ENCODE measurements at places on chromosomes 3 and 15. TPM values are rescaled to one million over a fixed set of nuclear protein-coding genes. Genes with fewer than 3 reads are reported as not detected.

The GMPPB gene
- total RNA-seq: 19.7 TPM

The CACNA1D gene
- total RNA-seq: 38.2 TPM

The PRR23A gene
- total RNA-seq: not detected

The TEX55 gene
- not detected for total RNA-seq

The ZNF619 gene
- 3.9 TPM for total RNA-seq

The GP9 gene
- not detected for total RNA-seq

DNA sequence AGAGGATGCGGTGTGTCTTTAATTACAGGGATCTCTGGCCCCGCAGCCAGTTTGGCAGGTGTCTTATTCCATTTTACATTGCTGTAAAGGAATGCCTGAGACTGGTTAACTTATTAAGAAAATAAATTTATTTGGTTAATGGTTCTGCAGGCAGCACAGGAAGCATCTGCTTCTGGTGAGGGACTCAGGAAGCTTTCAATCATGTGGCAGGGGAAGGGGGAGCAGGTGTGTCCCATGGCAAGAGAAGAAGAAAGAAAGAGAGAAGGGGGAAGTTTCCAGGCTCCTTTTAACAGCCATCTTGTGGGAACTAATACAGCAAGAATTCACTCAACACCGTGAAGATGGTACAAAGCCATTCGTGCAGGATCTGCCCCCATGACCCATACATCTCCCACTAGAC is 128.0 kb upstream of the CRBN start:
- no peak for DNase-seq
- no peak overlapping the region for H3K27ac ChIP-seq
- no peaks in the 10 kb centered on the region for H3K4me1 ChIP-seq
- H3K27me3 ChIP-seq: no peaks in the 10 kb centered on the region
- H3K4me3 ChIP-seq: no peak overlapping the region

DNA sequence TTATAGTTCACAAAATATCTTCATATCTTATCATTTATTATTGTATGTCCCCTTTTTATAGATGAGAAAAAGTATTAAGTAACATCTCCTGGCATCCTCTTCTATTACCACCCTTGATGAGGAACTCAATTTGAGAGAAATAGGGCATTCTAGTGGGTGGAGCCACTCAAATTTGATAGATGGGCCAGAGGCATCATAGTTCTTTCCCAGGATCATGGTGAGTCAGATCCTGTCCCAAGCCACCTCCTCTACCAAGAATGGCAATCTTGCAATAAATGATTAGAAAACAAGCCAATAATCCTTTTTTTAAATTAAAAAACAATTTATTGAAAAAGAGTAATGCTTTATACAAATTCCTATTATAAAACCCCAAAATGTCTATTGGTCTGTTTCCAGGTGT is 16.8 kb downstream of the CLDN1 start:
- DNase-seq: no peak
- no peaks in the 10 kb centered on the region for H3K36me3 ChIP-seq
- no peaks in the 10 kb centered on the region for H3K27me3 ChIP-seq
- no peak overlapping the region for H3K4me3 ChIP-seq
- no peak overlapping the region for H3K27ac ChIP-seq

DNA sequence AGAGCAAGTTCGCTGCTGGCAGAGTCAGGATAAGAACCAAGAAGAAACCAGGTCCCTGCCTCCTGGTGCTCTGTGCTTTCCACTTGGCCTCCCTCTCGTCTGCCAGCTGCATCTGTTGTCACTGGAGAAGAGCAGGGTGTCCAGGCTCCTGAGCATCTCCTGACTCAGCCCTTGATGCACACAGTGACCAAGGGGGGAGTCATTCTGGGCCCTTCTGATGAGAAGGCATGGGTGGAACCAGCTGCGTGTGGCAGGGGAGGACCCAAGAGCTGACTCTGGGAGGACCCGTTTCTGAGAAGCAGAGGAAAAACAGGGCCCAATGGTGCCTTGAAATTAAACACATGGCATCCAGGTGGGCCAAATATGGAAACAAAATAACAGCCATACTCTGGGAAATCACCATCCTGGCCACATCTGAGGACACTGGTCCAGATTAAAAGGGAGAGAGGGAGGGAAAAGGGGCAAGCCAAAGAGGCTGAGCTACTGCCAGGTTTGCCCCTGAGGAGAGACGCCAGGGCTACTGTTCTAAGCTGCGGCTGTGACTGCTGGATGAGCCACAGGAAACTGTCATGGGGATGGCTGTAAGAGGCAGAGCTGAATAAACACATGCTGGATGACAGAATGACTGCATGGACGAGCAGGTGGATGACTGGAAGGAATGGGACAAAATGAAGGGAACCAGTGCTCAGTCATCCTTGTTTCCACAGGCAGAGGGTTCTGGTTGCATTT is 58.1 kb upstream of the CA12 start:
- H3K4me1 ChIP-seq: peaks cover 18% of the 10 kb centered on the region
- no peak for DNase-seq
- H3K27me3 ChIP-seq: no peaks in the 10 kb centered on the region
- H3K27ac ChIP-seq: no peak overlapping the region
- H3K36me3 ChIP-seq: no peaks in the 10 kb centered on the region

GRCh38 chr3:124786511-124787241 is 56.4 kb downstream of the UMPS start:
- no peak overlapping the region for H3K4me3 ChIP-seq
- H3K27ac ChIP-seq: peak overlapping the region; percentile 43
- no peak for DNase-seq
- no peaks in the 10 kb centered on the region for H3K27me3 ChIP-seq
- no peaks in the 10 kb centered on the region for H3K4me1 ChIP-seq
- no peaks in the 10 kb centered on the region for H3K36me3 ChIP-seq

GRCh38 chr3:101806491-101806890 is 27.5 kb downstream of the NXPE3 start:
- DNase-seq: no peak
- H3K27ac ChIP-seq: no peak overlapping the region
- H3K4me1 ChIP-seq: no peaks in the 10 kb centered on the region
- no peaks in the 10 kb centered on the region for H3K36me3 ChIP-seq
- no peak overlapping the region for H3K4me3 ChIP-seq

DNA sequence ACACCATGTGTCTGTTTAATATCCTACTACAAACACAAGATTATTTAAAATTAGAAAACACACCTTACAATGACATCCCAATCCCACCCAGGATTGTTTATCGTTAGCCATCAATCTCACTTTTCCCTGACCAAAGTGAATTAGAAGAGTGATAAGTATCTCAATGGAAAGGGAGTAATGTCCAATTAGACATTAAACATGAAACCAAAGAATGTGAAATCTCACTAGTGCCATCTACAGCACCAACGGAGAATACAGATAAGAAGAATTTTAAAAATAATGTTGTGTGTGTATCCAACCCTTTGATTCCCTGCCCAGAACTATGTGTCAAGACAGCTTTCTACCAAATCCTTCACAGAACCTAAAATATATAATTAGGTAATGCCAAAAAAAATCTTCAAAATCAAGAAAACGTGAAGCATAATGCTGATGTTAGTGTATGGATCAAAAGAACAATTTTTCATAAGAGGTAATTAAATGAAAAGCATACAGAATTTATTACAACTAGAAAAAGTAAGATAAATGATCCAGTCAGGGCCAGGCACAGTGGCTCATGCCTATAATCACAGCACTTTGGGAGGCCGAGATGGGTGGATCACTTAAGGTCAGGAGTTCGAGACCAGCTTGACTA is 64.2 kb downstream of the SCAPER start:
- no peak for DNase-seq
- no peaks in the 10 kb centered on the region for H3K27me3 ChIP-seq
- H3K4me3 ChIP-seq: no peak overlapping the region
- H3K36me3 ChIP-seq: no peaks in the 10 kb centered on the region

GRCh38 chr15:71272932-71273331 is 157.7 kb downstream of the THSD4 start:
- no peak for DNase-seq
- no peak overlapping the region for H3K4me3 ChIP-seq
- H3K27ac ChIP-seq: no peak overlapping the region
- no peaks in the 10 kb centered on the region for H3K27me3 ChIP-seq
- no peaks in the 10 kb centered on the region for H3K4me1 ChIP-seq

- no peaks in the 10 kb centered on the region for H3K27me3 ChIP-seq
- H3K36me3 ChIP-seq: no peaks in the 10 kb centered on the region
- H3K4me3 ChIP-seq: no peak overlapping the region
- DNase-seq: no peak
Measured at GRCh38 chr3:74267588-74268184, 346.8 kb downstream of the CNTN3 start.

GRCh38 chr3:188345223-188345622 is 191.3 kb downstream of the LPP start:
- H3K36me3 ChIP-seq: no peaks in the 10 kb centered on the region
- H3K27me3 ChIP-seq: no peaks in the 10 kb centered on the region
- no peak overlapping the region for H3K27ac ChIP-seq
- no peak for DNase-seq
- no peak overlapping the region for H3K4me3 ChIP-seq

DNA sequence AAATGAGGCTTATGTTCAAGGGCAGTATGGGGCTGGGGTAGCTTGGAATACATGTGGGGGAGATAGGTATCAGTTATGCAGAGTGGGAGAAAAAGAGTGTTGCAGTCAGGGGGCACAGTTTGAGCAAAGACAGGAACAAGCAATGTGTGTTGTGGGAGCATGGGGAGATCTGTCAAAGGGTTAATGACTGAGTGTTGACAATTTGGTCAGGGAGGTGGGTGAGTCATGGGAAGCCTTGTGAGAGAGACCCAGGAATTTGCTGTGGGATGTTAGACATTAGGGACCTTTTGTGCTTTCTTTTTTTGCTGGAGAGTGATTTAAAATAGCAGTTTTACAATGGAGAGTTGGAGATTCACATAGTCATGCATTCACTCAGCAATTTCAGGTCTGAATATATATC is 221.6 kb upstream of the NR2E3 start:
- no peaks in the 10 kb centered on the region for H3K36me3 ChIP-seq
- DNase-seq: no peak
- no peaks in the 10 kb centered on the region for H3K27me3 ChIP-seq
- H3K4me3 ChIP-seq: no peak overlapping the region

- H3K27me3 ChIP-seq: no peaks in the 10 kb centered on the region
- no peaks in the 10 kb centered on the region for H3K36me3 ChIP-seq
- no peaks in the 10 kb centered on the region for H3K4me1 ChIP-seq
- no peak overlapping the region for H3K27ac ChIP-seq
- no peak overlapping the region for H3K4me3 ChIP-seq
Measured at GRCh38 chr3:135878501-135878900, 87.0 kb upstream of the PPP2R3A start.

DNA sequence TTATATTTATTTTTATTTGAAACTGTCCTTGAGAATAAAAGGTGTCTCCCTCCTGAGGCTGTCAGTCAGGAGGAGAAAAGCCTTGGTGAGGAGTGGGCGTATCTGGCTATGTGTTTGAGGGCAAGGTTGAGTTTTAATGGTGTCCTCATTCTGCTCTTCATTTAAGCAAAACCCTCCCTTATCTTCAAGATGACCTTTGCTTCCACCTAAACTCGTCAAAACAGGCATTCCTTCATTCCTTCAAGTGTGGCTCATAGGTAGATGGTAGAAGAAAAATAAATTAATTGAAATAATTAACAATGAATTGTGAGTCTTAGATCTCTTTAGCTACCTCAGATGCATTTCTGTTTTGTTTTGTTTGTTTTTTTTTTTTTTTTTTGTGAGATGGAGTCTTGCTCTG is 39.4 kb upstream of the ATOSA start:
- H3K4me3 ChIP-seq: no peak overlapping the region
- no peaks in the 10 kb centered on the region for H3K4me1 ChIP-seq
- H3K36me3 ChIP-seq: no peaks in the 10 kb centered on the region
- no peak overlapping the region for H3K27ac ChIP-seq
- no peaks in the 10 kb centered on the region for H3K27me3 ChIP-seq
- no peak for DNase-seq

GRCh38 chr15:38506997-38507396 is 53.1 kb downstream of the FAM98B start:
- H3K27me3 ChIP-seq: no peaks in the 10 kb centered on the region
- H3K4me1 ChIP-seq: no peaks in the 10 kb centered on the region
- no peak overlapping the region for H3K27ac ChIP-seq
- H3K4me3 ChIP-seq: no peak overlapping the region

DNA sequence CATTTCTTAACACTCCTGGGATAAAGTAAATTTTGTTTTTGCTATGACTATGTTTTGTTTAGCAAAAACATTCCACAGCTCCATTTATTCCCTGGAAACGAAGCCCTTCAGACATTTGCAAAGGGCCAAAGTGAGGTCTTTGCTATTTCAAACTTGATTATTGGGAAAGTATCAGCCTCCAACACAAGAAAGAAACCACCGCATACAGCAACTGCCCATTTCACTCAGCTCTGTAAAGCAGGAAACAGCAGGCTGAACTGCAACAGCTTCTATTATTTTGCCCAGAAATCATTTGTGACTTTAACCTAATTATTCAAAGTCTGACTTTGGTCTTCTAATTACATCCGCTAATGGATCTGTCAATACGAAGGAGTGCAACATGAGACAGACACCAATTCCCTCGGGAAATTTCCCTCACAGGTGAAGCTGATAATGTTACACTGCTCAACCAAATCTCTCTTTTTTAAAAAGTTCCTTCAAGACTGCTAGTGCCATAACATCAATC is 72.1 kb downstream of the RFTN1 start:
- no peaks in the 10 kb centered on the region for H3K4me1 ChIP-seq
- H3K27ac ChIP-seq: peak overlapping the region; percentile 46
- H3K36me3 ChIP-seq: no peaks in the 10 kb centered on the region
- DNase-seq: no peak
- H3K27me3 ChIP-seq: no peaks in the 10 kb centered on the region
- H3K4me3 ChIP-seq: no peak overlapping the region

DNA sequence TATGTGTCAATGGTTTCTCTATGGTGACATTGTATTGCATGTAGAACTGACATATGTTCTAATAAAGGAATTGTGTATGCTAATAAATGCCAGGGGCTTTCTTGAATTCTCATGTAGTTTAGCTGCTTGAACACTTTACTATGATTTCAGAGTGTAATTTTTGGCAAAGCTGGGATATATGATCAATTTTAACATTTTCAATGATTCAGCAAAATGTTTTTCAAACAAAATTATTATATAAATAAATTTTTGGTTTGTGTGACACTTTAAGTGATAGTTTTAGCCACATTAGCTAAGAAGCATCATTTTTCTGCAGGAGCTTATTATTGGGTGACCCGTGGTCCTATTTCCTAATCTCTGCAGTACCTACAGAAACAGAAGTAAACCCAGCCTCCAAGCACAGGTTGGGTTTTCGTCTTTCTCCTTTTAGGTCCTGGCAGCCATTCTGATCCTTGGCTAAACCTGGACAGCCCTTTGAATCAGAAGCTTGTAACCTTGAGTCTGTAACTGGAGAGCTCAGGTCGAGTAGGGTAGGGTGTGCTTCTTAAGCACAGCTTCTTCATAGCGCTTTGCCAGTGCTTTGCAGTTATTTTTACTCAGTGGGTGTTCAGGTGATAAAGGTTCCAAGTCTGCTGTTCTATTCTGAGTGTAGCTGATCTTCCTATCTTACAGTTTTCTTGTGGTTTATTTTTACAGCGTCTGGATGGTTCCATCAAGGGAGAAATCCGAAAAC is 74.2 kb downstream of the CHD2 start:
- no peak overlapping the region for H3K27ac ChIP-seq
- H3K36me3 ChIP-seq: no peaks in the 10 kb centered on the region
